Eye (tissue), 1 donor: ENCODE measurements at places on chromosomes 13 and 19.

DNA sequence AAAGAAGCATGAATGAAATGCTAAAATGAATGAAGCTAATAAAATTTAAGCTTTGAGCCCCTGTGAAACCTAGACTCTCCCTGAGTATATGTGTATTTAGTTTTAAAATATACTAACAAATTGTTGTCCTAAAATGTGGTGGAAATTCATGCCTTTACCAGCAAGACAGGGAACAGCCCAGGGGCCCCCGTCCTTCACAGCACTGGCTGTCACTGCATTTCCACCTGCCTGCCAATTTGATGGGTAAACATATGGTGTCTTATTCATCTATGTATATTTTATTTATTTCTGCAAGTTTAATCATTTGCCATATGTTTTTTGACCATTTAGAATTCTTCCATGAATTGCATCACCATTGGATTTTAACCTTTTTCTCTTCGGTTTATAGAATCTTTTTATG, 463.7 kb upstream of the NBEA start:
- DNase-seq, result no peak

GRCh38 chr13:87607266-87607665, 63.9 kb upstream of the SLITRK5 start:
- DNase-seq, result no peak

DNA sequence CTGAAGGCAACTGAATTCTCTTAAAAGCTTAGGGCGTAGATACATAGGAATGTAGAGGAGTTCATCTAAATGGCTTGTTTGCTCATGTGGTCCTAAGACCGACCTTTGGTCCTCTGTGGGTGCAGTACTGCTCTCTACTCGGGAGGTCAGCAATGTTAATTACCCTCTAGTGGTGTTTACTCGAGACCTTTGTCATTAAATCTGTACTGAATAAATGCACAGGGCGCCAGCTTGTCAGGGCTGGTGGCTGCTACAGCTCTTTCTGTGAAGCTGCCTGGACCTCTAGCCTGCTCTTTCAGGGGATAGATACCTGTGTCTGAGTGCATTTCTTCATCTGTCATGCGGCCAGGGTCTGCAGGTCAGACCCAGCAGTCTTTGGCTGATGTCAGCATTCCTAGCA, 29.2 kb upstream of the MPHOSPH8 start:
- DNase-seq, result no peak

DNA sequence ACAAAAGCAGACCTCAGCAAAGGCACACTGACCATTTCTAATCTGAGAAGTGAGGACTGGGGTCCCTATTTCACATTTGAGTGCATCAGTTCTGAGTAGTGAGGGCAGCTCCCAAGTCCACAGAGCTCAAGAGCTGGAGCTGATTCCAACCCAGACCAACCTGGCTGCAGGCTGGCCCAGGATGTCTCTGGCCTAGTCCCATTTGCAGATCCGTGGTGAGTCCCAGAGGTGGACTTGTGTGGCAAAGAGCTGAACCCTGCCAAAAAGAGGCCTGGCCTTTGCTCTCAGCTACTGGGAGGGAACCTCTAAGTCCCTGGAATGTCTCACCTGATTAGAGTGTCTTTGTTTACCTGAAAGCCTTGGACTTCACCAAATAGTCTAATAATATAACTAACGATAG, 14.6 kb downstream of the SIGLEC7 start:
- DNase-seq, result no peak
